ENCODE measurements at places on chromosomes 3 and 15.

- DNase-seq: no peak
Measured at GRCh38 chr3:59381282-59381681, 331.5 kb upstream of the CFAP20DC start.

DNA sequence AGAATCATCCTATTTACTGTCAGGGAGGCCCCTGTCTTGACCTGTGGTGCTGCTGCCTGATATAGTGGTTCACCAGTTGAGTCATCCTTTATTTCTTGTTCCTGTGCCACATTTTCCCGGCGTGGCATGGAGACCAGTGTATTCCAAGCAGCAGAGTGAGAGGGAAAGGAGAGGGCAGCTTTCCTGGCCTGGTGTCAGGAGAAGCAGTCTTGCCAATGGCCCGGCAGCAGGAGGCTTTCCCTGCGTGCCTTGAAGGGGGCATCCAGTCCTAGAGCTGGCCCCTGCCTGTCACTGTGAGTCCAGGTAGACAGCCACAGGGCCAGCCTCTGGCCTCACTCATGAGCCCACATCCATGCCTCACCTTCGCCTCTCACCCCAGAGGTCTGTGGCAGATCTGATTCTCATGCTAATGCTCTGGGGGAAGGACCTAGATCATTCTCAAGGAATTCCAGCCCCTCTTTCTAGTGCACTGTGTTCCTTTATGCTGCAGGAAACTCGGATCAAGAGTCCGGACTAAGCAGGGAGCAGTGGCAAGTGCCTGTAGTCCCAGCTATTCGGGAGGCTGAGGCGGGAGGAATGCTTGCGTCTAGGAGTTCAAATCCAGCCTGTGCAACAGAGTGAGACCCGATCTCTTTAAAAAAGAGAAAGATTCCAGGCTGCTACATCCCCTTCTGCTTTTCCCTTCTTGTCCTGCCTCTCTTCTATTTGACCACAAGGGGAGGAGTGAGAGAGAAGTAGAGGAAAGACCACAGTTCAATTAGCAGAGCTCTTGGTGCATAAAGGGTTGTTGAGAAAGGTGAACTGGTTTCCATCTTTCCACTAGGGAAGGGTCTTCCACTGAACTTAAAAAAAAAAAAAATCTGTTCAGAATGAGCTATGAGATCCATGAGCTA, 66.8 kb upstream of the HACD2 start:
- DNase-seq: no peak

DNA sequence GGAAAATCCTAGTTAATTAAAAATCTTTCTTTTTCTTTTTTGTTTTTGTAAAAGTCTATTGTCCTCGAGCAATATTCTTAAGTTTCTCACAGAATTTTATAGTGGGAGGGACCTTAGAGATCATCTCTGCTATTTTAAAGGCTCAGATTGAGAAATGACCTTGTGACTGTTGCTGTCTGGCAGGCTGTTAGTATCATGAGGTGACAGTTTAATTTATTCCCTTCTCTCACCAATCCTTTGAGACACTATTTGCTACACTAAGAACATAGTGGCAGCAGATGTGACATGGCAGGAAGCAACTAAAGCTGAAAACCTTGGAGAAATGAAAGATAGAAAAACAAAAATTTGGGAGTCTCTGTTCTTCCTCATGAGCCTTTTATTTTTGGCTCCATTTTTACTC, 24.9 kb downstream of the APPL1 start:
- DNase-seq: no peak

GRCh38 chr3:2141482-2141881, 42.8 kb downstream of the CNTN4 start:
- no peak for DNase-seq

- no peak for DNase-seq
Measured at GRCh38 chr3:49568965-49569364, 14.7 kb downstream of the BSN start.

- no peak for DNase-seq
Measured at GRCh38 chr3:195123281-195123691, 147.7 kb downstream of the XXYLT1 start.

GRCh38 chr15:51335538-51336410, 2.6 kb downstream of the CYP19A1 start:
- no peak for DNase-seq

DNA sequence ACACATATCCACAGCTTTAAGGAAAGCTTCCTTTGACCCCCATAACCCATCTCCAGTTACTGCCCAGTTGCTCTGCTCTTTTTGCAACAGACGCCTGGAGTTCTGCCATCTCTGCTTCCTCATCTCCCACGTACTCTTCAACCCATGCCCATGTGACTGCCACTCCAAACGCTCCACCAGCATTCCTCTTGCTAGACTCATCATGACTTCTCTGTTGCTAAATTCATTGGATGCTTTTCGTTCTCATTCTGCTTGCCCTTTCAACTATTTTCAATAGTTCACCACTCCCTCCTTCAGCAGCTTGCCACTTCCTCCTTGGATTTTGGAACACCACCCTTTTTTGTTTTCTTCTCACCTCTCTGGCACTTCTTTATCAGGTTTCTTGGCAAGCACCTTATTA, 2.7 kb upstream of the KNSTRN start:
- no peak for DNase-seq

DNA sequence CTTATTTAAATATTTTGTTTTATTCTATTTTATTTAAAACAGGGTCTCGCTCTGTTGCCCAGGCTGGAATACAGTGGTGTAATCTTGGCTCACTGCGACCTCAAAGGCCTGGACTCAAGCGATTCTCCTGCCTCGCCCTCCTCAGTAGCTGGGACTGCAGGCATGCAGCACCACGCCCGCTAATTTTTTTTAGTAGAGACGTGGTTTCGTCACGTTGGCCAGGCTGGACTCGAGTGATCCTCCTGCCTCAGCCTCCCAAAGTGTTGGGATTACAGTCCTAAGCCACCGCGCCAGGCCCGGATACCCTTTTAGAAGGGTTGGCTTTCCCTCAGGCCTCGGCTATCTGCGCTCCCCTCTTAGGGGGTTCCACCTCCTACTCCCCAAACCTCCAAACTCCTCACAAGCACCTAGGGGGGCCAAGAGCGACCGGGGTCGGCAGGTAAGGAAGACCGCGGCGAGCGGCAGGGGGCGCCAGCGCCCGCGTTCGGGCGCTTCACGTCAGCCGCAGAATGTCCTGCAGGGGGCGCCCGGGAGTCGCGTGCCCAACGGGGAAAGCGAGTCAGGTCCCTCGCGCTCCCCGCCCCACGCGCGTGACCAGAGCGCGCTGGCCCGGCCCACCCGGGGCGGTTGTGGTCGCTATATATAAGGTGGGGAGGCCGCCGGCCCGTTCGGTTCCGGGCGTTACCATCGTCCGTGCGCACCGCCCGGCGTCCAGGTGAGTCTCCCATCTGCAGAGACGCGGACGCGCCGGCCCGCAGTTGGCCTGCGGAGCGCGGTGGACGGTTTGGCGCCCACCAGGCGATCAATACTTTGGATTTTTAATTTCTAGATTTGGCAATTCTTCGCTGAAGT, 51.8 kb upstream of the GATM start:
- DNase-seq: peak; percentile 76
